Bone marrow (tissue), 2 donors: ENCODE measurements at places on chromosomes 11 and 22.

GRCh38 chr11:105389952-105390351 is 219.9 kb upstream of the GRIA4 start:
- no peak for DNase-seq

GRCh38 chr11:73028611-73029010 is 113.5 kb downstream of the FCHSD2 start:
- DNase-seq: peak; percentile 71

- DNase-seq: no peak
These were observed 420.6 kb upstream of the ISX start for GRCh38 chr22:34645375-34645774.

DNA sequence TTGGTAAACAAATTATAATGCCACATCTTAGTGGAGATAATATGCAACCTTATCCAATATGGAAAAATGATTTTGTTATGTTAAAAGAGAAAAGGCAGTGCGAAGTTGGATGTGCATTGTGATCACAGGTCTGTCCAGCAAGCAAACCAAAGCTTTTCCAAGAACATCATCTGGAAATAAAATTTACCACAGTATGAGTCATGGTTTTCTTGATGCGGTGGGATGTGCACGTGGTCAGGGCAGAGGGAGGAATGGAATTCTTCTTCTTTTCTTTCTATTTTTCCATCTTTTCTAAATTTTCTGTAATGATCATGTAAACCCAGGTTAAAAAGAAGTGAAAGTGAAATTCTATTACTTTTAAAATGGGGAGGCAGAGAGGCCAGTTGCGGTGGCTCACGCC is 169.8 kb downstream of the C11orf91 start:
- DNase-seq: no peak

- DNase-seq: no peak
These were observed 507.7 kb downstream of the FAM181B start for GRCh38 chr11:82225930-82226329.

DNA sequence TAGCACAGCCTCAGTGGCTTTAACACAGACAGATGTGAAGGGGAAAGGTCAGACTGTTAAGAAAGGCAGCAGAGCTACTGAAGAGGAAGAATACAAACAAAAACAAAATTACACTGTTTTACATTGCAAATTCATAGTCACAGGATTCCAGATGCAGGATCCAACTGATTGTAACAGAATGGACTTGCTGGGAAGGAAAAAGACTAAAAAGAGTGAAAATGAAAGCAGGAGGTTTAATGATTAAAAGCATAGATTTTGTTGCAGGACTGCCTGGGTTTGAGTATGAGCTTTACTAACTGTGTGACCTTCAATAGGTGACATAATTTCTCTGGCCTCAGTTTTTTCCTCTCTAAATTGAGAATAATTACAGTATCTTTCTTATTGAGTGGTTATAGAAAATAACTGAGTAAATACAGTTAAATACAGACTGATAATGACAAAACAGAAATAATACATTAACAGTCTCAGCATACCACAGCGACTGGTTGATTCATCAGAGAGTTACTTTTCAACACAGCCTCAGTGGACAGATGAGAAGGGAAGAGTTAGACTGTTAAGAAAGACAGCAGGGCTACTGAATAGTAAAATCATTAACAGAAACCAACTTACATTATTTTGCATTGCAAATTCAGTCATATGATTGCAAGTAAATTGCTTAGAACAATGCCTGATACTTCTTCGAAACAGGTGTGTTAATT is 704.2 kb upstream of the TENM4 start:
- DNase-seq: no peak

- no peak for DNase-seq
These were observed 40.9 kb downstream of the TCF20 start for GRCh38 chr22:42229455-42230149.

GRCh38 chr11:33866936-33867335 is 24.9 kb downstream of the LMO2 start:
- no peak for DNase-seq

DNA sequence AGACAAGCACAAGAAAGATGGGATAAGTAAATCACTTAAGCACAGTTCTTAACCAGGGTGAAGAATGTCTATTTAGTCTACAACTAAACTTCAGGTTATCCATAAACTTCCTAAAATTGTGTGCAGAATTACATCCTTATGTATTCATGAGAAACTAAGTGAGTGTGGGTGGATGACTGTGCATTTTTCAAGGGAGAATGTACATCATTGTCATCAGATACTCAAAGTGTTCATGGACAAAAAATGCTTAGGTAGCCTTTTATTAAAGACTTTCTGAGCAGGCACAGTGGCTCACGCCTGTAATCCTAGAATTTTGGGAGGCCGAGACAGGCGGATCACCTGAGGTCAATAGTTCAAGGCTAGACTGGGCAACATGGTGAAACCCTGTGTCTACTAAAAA is 2023.8 kb downstream of the LRRC4C start:
- no peak for DNase-seq

GRCh38 chr11:118497831-118498230 is 29.4 kb upstream of the TTC36 start:
- DNase-seq: no peak

GRCh38 chr11:58192229-58192628 is 3.4 kb downstream of the OR9Q2 start:
- DNase-seq: no peak

DNA sequence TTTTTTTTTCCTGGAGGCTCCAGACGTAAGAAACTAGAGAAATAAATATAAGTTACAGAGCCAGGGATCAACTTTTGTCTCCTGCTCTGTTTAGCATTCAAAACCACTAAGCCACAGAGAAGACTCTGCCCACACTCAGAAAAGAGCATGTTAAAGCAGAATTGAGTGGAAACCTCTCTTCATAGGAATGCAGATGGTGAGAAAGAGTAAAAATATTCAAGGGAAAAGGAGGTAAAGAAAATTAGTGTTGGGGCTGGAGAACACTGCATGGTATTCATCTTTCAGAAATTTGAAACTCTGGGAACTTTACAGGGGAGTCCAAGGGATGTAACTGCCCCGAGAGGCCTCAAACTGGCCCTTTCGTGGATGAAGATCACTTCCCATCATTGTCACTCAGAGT is 65.1 kb downstream of the CLMP start:
- DNase-seq: no peak

DNA sequence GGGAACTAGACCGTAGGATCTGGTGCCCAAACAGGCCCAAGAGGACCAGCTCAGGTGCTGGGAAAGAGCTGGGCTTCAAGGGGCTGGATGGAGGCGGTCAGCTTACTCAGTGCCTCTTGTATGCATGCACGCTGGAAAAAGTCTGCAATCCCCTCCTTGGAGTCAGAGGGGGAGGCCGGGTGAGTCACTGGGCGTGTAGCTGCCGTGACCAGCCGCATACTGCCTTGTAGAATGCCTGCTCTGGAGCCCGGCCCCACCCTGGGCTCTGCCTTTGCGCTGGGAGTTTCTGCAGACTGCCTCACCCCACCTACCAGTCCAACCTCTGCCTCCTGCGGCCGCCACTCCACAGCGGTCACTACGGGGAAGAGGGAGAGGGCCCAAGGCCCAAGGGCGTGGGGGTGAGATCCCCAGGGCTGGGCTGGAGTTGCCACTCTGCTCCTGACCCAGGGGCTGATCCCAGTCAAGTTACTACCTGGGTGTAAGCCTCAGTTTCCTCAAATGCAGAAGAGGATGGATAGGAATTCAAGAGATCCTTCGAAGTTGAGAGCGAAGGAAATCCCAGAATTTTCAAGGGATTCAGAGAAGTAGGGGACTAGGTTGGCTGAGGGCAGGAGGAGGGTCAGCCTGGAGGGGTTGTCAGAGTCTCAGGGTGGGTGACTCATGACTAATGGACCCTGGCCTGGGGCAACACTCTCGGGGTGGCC is 4.2 kb downstream of the MRGPRF start:
- DNase-seq: no peak

DNA sequence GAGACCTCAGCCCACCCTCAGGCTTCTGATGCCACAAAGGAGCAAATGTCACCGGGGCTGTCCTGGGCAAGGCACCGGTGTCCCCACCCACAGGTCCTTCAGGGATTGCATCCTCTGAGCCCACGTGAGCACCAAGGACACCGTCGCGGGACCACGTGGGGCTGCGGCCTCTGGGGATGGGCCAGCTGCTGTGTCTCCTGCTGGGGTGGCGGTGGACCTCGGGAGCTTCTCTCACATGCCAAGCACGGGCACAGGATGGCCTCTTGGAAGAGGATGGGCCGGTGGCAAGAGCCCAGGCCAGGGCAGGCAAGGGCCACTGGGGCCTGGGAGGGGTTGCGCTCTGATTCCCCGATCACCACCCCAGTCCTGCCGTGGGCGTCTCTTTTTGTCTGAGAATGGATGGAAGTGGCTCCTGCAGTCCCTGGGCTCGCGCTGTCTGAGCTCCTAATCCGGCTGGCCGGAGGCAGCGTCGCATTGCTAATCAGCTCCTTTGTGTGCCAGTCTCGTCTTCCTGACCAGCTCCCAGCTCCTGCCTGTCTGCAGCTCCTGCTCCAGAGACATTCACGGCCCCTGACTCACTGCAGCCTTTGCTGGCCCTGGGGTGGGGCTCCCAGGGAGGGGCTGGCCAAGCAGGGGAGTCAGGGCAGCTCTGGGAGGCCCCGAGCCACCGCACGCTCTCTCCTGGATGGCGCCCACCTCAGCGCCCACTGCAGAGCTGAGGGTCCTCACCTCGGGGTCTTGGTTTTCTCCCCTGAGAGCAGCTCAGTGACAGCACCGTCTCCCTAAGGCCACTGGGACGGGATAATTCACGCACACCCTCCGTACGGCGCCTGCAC is 146.7 kb downstream of the CTTN start:
- DNase-seq: no peak

DNA sequence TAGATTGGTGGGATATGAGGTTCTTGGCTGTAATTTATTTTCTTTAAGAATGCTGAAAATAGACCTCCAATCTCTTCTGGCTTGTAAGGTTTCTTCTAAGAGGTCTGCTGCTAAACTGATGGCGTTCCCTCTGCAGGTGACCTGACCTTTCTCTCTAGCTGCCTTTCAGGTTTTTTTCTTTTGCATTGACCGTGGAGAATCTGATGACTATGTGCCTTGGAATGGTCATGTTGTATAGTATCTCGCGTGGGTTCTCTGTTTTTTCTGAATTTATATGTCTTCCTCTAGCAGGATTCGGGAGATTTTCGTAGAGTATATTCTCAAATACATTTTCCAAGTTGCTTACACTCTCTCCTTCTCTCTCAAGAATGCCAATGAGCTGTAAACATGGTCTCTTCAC is 122.2 kb downstream of the DDX10 start:
- no peak for DNase-seq

DNA sequence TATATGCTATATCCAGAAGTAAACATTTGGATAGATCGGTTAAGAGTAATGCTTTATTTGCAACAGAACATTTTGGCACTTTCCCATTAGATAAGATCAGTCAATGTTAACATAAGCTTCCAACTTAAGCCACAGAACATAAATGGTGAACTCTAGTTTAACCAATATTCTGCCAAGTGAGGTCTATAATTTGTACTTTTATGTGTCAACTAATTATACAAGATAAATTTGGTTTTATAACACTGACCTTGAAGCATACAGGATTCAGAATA is 23.5 kb upstream of the BLID start:
- DNase-seq: no peak

DNA sequence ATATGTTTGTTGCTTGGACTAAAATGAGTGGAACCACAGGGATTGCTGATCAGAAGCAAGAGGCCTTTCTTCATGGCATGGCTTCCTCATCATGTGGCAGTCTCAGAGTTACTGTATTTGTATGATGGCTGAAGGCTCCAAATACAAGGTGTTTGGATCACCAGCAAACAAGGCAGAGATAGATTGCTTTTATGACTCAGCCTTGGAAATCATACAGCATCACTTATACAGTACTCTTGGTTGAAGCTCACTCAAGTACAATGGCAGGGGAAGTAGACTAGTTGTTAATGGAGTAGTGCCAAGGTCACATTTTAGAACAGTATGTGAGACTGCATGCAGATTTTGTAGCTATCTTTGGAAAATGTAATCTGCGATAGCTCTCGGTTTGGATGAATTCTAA is 16.6 kb downstream of the CAPRIN1 start:
- DNase-seq: no peak

- peak; percentile 80 for DNase-seq
These were observed at the start of gene MN1 for GRCh38 chr22:27801616-27802345. MN1 (minus strand) TSS chr22:27801756; CDS start chr22:27800543, 1,213 bp downstream.

GRCh38 chr11:119937412-119937811 is 200.5 kb downstream of the TRIM29 start:
- no peak for DNase-seq

DNA sequence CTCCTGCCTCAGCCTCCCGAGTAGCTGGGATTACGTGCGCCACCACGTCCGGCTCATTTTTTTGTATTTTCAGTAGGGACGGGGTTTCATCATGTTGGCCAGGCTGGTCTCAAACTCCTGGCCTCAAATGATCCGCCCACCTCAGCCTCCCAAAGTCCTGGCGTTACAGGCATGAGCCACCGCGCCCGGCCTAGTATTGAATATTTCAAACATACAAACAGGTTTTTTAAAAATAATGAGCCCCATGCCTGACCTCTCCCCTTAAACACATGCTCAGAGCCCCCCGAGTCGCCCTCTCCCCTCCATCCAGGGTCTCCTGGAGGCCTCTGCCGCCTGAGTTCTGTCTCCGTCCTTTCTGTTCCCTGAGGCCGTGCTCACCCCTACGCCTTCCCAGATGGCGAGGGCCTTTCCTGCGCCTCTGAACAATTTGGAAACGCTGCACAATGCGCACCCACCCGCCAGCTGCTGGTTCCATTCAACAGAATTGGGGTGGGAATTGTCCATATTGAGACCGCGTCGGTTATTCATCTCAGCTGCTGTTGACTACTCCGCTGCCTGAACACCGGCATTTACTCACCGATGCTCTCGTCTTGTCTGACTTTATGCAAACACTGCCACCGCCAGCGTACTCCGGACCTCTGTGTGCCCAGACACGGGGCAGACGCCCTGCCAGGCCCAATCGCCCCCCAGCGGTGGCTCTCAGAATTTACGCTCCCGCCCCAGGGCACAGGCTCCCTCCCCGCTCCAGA is 13.6 kb upstream of the RNH1 start:
- DNase-seq: no peak

DNA sequence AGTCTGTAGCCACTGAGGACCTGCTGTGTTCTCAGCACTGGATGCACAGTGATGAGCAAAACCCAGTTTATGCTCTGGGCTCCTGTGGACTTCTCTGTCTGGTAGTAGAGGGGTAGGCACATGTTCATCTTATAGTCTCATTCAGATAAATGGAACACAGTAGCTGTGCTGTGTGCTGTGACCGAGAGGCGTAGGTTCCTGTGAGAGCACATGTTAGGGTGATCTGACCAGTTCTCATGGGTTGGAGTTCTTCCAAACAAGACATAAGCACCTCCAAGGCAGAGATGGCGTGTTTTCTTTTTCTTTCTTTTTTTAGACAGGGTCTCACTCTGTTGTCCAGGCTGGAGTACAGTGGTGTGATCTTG is 154.8 kb upstream of the RASSF10 start:
- no peak for DNase-seq

- no peak for DNase-seq
These were observed 114.0 kb downstream of the ZNF280B start for GRCh38 chr22:22394591-22394990.

GRCh38 chr11:1706634-1707400 is 9.8 kb downstream of the KRTAP5-6 start:
- peak; percentile 17 for DNase-seq
